ENCODE measurements at places on chromosomes 3 and 15.

GRCh38 chr3:40985195-40985594, 214.1 kb upstream of the CTNNB1 start:
- no peak for DNase-seq

GRCh38 chr15:75425966-75426500, 25.5 kb downstream of the SIN3A start:
- no peak for DNase-seq

DNA sequence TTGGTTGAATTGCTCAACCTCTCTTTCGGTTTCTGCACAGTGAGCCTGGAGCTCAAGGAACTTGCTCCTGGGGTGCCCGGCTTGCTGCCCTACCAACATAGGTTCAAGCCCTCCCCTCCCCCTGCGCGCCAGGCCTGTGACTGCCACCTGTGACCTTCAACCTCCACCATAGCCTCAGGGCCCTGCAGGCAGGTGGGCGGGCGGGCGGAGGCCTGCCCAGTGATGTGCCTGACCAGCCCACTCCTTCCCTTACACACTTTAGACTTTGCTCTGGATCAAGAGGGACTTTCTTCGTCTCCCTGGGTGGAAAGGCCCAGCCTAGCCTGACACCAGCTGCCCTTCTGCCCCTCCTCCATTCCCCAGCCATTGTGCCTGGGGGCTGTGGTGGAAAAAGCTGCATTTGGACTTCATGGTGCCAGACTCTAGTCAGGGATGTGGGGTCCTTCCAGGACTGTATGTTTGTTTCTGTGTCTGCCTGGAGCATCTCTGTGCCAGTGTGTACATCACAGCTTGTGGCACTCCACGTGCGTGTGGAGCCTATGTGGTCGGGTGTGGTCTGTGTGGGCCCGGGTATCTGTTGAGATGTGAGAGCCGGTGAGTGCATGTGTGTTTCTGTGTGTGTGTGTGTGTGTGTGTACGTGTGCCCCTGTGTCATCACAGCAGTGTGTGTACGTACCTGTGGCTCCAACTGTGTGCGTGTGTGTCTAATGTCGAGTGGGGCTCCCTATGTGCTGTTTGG, 9.5 kb downstream of the PRKCD start:
- DNase-seq = peak; percentile 47

GRCh38 chr15:80679804-80680175, 15.3 kb upstream of the ABHD17C start:
- DNase-seq = no peak

DNA sequence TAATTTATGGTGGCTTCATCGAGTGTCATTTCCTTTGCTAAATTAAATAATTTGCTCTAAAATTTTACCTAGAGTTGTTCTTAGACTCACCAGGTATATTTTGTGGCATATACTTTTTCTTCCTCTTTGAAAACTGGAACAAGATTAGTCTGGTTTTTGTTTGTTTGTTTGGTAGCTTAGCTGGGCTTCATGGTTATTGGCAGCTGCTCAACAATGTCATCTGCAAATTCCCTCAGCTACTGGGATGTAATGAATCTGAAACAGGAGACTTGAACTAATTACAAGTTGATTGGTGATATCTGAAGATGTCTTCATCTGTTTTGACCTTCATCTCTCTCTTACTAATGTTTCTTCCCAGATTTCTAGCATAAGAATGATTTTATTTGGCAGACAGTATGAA, 270.5 kb upstream of the P2RY1 start:
- no peak for DNase-seq

DNA sequence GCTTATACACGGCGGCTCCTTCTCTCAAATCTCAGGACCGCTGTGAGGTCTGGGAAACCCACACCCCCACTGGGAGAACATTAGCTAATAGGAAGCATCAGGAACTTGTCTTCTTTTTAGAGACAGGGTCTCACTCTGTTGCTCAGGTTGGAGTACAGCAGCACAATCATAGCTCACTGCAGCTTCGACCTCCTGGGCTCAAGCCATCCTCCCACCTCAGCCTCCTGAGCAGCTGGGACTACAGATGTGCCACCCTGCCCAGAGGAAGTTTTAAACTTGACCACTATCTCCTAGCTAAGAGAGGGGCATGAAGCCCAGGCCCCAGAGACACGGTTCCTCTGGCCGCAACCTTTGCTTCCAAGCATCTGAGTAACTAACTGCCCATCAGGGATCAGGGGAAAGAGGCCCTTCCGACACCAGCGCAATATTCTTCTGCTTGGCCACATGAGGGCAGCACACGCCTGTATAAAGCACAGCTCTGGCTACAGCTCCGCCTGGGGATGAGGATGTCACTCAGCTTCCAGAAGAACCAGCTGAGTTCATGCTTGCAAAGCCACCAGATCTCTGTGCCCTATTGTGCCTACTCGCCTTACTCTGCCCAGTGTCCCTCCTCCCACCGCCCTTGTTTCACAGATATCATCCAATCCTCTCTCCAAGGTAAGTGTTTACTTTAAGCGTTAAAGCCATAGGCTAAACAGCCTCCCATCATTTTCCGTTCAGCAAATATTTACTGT, 57.6 kb upstream of the SLC6A11 start:
- peak; percentile 45 for DNase-seq

DNA sequence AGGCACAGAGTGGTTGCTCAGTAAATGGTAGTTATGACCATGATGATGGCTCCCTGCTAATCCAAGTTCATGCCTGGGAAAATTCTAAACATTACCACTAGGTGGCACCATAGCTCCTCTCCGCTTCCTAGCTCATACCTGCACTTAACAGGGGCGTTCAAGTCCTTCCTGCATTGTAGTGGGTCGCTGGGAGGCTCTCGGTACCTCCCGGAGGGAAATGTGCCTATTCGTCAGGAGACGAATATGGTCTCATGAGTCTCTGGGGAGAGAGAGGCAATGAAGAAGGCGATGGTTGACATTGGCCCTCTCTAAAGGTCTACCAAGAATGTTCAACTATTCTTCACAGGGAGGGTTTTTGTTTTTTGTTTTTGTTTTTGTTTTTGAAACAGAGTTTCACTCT, 10.9 kb downstream of the MESP1 start:
- no peak for DNase-seq

GRCh38 chr3:101244212-101244575, 76.2 kb downstream of the IMPG2 start:
- DNase-seq = no peak

GRCh38 chr3:112013058-112013783, 14.5 kb downstream of the TAGLN3 start:
- DNase-seq = peak; percentile 73

DNA sequence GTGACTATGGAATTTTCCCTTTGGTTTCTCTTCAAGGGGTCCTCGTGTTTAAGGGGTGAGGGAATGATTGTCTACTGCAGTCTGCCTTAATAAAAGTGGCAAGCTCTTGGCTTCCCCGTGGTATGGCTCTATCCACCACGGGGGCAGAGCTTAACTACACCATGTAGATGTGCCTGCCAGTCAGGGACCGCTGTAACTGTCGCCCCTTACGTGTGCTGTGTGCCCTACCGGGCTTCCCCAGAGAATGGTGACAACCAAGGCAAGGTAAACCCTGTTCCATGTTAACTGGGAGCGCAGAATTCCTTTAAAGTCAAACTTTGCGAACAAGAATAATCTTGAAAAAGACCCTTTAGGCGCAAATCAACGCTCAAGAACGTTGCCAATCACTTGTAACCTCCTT, 966 bp upstream of the C3orf80 start:
- DNase-seq = no peak

DNA sequence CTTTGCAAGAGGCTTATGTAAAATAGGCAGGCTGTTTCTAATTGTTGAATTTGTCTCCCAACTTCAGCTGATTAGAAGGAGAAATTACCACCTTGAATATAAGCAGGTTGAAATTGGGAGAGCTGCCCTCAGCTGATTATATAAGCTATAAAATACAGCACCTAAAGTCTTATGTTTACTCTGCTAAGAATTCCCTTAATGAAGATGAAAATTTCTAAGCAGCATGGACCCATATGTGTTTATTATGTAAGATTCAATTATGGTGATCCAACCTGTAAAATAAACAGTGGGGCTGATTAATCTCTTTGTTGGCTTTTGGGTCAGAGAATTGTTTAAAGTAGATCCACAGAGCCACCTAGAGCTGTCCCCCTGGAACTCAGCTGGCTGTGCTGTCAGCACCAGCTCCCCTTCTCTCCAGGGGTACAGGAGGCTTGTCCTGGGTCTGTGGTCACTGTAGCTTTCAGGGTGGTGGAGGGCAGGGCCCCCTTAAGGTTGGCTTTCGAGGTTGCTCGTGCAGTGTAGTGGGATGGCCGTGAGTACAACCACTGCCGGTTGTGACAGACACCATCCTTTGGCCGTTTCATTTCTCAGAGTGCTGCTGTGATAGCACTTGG, 9.5 kb downstream of the SLCO3A1 start:
- no peak for DNase-seq

GRCh38 chr3:117080872-117081271, 371.3 kb downstream of the TUSC7 start:
- no peak for DNase-seq

- DNase-seq = no peak
Measured at GRCh38 chr3:73656241-73656890, 31.6 kb upstream of the PDZRN3 start.

DNA sequence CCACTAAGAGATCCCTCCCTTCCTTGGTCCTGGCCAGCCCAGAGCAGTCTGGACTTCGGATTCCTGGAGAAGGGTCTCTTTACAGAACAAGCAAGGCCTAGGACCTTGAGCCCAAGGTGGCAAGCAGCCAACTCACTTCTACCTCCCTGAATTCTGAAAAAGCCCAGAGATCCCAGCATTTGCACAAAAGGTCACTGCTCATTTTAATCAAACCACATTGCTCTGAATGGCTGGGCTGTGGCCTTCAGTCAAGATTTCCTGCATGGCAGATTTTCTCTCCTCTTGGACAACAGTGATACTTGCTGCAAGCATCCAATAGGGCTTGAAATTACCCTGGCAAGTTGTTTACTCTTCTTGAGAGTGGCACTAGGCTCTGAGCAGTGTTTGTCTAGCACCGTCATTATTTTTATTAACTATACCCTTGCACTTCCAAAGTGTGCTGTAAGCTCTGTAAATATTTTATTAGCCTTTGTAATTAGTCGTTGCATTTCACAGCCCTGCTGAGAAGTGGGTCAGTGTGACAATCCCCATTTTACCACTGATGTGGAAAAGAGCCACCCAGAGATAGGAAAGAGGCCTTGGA, 274.7 kb upstream of the CTNNB1 start:
- no peak for DNase-seq

DNA sequence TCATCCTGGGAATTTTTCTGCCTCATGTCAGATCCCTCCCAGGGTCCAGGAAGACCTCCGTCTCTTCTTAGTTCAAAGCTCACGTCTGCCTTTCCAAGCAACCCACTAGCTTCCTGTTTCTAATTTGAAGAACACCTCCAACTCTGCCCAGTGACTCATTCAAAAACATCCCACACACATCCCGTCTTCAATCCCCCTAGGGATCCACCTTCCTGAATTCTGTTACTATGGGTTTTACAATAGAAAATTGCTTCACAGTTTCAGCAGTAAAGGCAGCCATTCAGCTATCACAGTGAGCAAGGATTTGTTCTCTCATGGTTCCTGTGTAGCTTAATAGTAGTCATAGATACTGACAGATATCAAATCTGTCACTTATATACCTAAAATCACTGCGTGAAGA, 308.3 kb upstream of the CCDC54 start:
- no peak for DNase-seq

DNA sequence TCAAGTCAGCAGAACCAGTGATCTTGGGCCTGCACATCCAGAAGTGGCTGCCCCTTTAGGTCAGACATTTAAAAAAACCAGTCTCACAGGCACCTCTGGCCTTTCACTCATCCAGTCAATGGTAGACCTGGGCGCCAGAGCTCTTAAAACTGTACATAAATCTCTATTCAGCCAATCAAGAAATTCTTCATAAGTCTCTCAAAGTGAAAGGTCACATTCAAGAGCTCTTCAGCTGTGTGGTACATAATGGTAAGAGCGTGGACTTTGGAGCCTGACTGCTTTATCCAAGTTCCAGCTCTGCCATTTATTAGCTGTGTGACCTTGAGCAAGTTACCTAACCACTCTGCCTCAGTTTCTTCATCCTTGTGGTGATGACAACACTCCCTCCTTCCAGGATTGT, 22.3 kb upstream of the MORF4L1 start:
- no peak for DNase-seq

DNA sequence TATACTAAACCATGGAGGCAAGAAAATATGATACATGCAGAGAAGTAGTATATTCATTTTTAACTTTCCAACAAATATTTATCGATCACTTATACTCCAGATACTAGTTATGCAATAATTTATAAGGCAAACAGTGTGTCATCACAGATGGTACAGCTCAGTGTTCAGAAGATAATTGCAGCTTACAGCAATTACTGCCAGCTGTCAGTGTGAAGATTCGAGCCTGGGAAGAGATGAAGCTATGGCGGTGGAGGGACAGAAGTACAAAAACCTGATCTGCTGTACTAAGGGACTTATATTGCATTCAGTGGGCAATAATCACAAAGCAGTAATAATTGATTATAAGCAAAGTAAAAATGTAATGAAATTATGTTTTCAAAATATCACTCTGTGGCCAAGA, 170.6 kb upstream of the EPHA3 start:
- no peak for DNase-seq

- DNase-seq = no peak
Measured at GRCh38 chr3:114406286-114406685, 112.5 kb downstream of the TIGIT start.

DNA sequence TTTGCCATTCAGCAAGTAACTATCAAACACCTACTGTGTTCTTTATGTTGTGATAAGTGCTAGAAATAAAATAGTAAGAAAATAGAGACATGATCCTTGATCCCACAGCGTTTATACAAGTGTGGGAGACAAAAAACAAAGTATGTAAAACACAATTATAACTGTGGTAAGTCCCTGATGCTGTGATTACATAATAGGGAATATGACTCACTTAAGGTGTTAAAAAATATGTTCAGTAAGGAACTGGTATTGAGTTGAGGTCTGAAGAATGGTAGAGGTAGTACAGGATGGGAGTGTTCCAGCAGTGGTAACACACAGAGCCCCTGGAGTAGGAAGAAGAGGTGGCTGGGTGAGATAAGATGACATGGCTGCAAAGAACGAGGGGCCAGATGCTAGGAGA, 132.1 kb upstream of the TMC3 start:
- DNase-seq = no peak

DNA sequence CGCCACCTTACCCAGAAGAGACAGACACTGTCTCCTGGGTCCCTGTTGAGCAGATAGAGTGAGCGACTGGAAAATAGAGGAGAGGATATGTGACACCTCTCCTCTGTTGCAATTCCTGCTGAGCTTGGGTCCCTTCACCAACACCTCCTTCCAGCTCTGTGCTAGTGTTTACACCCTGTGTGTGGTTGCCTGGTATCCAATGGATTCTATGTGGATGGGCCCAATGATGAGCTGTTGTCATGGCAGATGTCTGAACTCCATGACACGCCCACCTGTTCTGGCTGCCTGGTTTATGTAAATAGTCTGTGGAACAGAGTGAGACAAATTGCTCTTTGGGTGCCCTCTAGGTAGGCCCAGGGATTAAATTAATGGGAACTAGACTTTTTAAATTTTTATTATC, 23.7 kb downstream of the RBM5 start:
- no peak for DNase-seq

Data from heart left ventricle (tissue), 16 donors.